ENCODE measurements at places on chromosomes 2 and 18.

DNA sequence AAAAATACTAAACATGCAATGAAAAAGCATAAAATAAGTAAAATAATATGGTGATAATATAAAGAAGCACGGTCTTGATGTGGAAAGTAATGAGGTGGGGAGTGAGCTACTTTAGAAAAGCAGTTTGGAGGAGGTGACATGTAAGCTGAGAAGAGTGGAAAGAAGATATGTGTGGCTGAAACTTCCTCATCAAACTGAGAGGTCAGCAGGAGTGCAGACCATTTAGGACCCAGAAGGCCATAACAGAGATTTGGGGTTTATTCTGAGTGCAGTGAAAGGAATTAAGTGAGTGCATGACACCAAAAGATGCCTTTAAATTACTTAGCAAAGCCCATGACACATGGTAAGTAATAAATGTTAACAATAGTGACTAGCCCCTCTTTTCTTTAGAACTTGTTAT lies 24.4 kb upstream of the TMEM182 start:
- no peak for DNase-seq

- DNase-seq: no peak
These were observed 59.1 kb downstream of the REV1 start for GRCh38 chr2:99430614-99431291.

DNA sequence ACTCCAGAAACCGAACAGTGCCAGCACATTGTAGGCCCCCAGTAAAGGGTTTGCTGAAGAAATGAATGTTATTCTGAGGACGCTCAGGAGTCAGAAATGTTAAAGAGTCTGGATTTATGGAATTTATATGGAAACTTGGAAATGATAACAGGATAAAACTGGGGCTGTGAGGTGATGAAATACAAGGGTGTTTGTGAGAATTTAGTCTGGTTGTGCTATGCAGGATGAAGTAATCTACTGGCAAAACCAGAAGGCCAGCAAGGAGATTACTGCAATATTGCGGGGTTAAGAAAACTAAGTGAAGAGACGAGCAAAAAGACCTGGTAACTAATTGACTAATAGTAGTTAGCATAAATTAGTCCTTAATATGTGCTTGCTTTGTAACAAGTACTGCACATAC lies 467.8 kb downstream of the ZEB2 start:
- DNase-seq: no peak

GRCh38 chr2:37315364-37315763 lies 9.3 kb downstream of the PRKD3 start:
- DNase-seq: no peak

DNA sequence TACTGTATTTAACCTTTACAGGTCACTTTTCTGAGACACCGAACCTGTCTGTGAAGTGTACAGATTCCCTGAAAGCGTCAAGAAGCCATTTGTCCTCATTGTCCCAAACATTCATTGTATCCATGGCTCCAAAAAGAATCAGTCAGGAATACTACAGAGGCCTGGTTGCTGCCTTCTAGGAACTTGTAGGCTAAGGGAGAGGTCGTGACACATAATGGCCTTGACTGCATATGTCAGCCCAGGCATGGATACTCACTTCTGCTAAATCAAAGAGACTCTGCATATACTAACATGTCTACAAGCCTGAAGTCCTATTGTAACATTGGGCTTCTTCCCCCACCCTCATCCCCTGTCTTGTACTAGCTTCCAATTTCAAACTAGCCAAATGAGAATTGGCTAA lies 40.2 kb downstream of the ONECUT2 start:
- DNase-seq: no peak

DNA sequence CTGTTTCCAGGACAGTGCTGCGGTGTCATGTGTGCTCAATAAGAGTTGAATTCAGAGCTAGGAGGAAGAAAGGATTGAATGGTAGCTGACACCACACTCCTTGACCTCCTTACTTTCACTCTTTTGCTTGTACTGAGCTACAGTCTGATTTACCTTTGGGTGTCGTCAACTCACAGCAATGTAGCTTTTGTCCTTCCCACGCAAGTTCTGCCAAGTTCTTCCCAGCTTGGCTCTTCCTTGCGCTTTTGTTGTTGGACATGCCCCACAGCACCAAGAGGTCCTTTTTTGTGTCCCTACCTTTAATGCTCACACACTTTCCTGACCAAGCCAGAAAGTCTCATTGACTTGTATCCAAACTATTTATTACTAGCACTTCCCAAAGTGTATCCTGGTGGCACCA lies 38.3 kb upstream of the ITGB6 start:
- no peak for DNase-seq

GRCh38 chr18:78972385-78972918 lies 7.2 kb upstream of the SALL3 start:
- no peak for DNase-seq

GRCh38 chr2:151614606-151615306 lies 119.5 kb downstream of the NEB start:
- peak; percentile 16 for DNase-seq

DNA sequence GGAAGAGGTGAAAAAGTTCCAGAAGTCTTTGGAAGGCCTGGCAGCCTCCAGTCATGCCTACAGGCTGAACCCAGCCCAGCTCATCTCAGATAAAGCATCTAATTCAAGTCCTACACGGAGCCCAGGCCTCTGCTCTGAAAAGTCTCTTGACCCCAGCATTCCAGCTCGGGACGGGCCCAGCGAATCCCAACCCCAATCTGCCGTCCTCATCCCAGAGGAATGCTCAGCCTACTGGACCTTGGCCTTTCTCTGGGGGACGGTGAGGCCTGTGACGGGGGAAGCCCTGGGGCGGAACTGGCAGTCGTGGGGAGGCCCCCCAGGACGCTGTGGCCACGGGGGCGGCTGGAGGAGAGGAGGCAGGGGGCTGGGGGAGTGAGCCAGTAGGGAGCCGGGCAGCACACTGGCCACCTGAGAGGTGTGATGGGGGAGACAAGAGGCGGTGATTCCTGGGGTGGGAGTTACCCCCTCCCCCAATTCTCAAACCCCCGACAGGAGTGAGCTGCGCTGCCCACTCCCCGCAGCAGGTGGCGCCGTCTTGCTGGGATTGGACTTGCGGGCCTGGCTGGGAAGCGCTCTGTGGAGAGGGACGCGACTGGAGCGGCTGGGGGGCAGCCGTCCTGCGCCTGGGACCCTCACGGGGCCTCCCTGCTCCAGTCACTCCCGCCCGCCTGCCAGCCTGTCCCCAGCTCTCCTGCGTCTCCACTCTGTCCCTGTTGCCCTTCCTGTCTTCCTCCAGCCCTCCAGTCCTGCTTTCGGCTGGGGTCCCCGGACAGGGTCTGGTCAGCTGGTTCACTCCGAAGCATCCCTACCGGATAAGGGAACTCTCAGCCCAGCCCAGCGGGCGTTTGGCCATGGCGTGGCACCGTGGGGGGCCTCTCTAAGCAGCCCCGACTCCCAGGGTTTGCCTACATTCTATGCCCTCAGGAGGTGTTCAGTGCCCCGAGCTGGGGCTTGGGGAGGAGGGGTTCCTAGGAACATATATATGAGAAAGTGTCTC lies 182.6 kb upstream of the HAAO start:
- peak; percentile 47 for DNase-seq

- no peak for DNase-seq
These were observed 33.5 kb upstream of the ZEB2 start for GRCh38 chr2:144553379-144553778.

GRCh38 chr2:18684206-18685038 lies 95.1 kb upstream of the NT5C1B start:
- no peak for DNase-seq
